Choroid plexus epithelial cell (primary cell): ENCODE measurements at places on chromosomes 1 and 21.

GRCh38 chr1:5686925-5687706 lies 305.1 kb downstream of the NPHP4 start:
- DNase-seq, result no peak

GRCh38 chr1:51518586-51519047 lies 449 bp downstream of the EPS15 start:
- peak; percentile 28 for DNase-seq

DNA sequence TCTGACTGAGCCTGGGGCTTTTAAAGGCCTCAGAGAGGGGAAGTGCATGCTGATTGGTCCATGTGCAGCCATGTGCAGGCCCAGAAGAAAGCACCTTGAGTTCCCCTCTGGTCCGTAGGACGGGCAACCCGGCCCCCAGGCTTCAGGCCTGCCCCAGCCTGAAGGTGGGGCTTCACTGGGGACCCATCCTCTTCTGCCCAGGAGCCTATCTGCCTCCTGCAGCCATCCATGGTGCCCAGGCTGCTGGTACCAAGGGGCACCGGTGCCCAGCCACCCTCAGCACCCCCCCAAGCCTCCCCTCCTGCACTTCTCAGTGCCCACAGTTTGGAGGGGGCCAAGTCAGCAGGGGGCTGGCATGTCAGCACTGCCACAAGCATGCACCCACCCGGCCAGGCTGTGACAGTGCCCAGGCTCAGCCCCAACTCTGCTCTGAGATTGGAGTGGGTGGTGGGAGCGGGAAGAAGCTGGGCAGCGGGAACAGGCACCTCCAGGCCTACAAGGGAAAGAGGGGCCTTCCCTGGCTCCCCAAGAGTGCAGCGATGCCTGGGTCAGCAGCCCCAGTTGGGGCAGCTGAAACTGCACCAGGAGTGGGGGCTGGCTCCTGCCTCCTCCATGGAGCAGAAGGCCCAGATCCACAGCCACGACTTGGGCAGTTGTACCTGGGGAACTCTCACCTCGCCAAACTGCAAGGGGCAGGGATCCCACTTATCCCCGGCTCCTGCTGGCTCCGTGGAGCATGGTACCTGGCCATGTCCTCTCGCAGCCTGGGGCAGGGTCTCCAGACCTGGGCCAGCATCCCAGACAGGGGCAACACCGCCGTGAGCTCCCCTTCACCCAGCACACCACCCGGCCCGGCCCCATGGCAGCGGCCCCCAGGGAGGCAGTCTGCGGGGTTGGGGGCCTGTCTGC lies 11.7 kb downstream of the COL6A2 start:
- no peak for DNase-seq

GRCh38 chr1:2494323-2494693 lies 18.2 kb downstream of the PLCH2 start:
- DNase-seq, result peak; percentile 36

GRCh38 chr1:231241750-231242149 lies 738 bp downstream of the GNPAT start:
- DNase-seq, result no peak

DNA sequence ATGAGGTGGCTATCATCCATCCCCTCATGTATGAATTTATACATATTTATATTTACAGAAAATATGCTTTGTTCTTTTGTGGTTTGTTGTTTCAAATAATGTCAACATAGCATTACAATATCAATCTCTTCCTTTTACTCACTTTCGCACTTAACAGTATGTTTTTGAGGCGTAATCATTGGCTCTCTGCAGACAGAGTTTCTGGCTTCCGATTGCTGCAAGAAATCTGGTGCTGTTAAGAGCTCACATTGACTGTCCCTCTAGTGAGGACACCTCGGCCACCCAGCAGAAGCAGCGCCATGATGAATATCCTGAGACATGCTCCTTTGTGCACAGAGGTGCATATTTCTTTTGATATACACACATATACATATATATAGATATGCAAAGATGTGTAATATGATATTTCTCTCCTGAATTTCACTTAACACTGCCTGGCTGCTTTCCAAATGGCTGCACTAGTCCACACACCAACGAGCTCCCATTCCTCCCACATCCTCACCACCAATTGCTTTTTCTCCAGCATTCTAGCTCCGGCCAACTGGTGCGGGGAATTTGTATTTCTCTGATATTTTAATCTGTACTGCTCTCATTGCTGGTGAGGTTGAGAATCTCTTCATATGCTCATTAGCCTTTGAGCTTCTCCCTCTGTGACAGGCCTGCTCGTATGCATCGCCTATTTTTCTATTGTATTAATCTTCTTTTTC lies 248.4 kb downstream of the SIPA1L2 start:
- peak; percentile 38 for DNase-seq

DNA sequence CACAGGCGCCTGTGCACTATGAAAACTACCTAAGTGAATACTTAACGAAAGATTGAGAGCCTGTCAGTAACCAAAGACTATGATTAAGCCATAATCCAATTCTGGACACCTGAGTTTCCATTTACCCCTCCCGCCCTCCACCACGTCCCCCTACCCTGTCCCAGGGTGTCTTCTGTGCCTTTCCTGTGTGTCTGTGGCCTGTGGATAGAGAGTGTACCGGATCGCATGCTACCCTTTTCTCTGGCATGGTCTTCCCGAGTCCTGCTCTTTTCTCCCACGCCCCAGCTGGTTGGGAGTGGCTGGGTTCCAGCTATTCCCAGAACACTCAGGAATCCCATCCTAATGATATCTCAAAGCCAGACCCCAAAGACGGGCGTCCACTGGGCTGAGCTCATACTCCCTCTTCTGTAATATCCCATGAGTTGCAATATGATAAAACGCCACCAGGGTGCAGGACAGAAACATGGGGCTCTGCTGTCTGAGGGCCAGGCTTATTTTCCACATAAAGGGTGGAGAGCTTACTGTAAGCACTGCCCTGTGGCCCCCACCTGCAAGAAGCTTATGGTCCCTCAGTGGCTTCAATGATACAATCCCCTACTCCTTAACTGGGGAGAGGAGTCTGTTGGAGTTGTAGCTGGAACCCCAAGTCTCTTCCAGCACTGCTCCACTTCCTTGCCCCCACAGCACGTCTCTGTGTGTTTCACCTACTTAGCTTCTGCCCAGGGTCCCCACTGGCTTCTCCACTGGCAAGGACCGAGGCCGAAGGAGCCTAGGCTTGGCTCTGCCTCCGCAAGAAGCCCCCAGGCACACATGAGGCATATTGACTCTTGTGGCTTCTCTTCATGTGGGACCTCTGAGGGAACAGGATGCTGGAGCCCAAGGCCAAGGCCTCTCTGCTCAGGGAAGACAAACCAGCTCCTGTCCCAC lies 17.6 kb upstream of the ALX3 start:
- DNase-seq, result peak; percentile 79

DNA sequence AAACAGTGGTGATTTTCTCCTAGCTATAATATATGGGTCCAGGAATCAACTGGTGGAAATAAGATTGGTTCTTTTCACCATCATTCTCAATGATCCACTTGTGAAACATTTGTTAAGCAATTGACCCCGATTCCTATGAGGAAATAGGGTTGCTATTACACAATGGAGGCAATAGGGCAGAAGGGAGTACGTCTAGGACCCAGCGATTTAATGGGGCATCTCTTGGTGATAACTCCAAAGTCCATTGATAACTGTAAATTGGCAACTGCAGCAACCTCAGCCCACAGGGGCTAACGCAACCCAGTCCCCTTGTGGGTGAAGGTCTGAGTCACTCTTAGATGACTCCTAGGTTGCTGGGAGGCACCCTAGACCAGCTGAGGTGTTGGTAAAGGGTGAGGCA lies 62.5 kb upstream of the BARHL2 start:
- no peak for DNase-seq

DNA sequence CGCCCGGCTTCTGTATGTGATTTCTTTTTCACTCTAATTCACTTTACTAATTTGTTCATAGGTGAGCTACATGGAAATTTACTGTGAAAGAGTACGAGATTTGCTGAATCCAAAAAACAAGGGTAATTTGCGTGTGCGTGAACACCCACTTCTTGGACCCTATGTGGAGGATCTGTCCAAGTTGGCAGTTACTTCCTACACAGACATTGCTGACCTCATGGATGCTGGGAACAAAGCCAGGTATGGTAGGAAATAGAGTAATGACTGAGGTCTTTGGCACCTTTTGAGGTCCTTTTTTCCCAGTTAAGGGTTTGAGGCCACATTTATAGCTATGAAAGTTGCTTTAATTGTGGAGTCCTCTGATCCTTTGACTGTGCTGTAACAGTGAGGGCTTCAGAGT lies 56.9 kb downstream of the KIF1B start:
- DNase-seq, result no peak

GRCh38 chr1:147852706-147853225 lies 49.8 kb upstream of the GJA8 start:
- no peak for DNase-seq

- peak; percentile 78 for DNase-seq
Observed at GRCh38 chr1:41416552-41417334, 55.5 kb downstream of the FOXO6 start.

GRCh38 chr1:228144993-228145343 lies 4.8 kb upstream of the GJC2 start:
- no peak for DNase-seq

DNA sequence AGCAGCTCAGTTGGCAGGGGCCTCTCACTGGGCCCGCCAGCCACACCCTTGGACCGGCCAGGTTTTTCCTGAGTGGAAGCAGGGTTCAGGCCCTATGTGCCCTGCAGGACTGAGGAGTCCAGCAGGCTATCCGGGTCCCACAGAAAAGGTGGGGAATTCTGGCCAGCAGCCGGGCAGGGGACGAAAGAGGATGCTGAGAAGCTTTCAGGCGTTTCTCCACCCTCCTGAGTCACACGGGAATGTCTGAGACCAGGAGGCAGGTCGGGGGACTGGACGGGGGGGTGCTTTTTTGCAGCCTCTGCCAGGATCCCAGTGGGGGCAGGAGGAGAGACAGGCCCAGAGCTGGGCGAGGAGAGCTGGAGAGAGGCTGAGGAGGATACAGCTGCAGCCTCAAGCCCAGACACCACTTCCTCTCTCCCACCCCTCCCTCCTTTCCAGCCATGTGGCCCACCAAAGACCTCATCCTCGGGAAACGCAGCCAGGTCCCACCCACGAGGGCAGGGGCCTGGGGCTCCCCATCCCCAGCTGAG lies 105.4 kb downstream of the SPSB1 start:
- DNase-seq, result peak; percentile 52

- DNase-seq, result no peak
Observed at GRCh38 chr1:229411434-229412055, 22.3 kb downstream of the ACTA1 start.

- DNase-seq, result no peak
Observed at GRCh38 chr1:18530587-18531502, 50.1 kb downstream of the KLHDC7A start.

DNA sequence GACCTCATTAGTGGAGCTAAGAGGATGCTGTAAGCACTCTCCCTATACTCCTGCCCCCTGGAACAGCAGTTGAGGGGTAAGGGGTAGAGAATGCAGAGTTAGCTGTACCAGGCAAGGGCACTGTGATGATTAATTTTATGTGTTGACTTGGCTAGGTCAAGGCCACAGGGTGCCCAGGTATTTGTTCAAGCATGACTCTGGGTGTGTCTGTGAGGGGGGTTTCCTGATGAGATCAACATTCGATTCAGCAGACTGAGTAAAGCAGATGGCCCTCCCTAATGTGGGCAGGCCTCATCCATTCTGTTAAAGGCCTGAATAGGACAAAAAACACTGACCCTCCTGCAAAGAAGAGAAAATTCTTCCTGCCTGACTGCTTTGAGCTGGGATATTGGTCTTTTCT lies 110.8 kb downstream of the KCND3 start:
- DNase-seq, result no peak

DNA sequence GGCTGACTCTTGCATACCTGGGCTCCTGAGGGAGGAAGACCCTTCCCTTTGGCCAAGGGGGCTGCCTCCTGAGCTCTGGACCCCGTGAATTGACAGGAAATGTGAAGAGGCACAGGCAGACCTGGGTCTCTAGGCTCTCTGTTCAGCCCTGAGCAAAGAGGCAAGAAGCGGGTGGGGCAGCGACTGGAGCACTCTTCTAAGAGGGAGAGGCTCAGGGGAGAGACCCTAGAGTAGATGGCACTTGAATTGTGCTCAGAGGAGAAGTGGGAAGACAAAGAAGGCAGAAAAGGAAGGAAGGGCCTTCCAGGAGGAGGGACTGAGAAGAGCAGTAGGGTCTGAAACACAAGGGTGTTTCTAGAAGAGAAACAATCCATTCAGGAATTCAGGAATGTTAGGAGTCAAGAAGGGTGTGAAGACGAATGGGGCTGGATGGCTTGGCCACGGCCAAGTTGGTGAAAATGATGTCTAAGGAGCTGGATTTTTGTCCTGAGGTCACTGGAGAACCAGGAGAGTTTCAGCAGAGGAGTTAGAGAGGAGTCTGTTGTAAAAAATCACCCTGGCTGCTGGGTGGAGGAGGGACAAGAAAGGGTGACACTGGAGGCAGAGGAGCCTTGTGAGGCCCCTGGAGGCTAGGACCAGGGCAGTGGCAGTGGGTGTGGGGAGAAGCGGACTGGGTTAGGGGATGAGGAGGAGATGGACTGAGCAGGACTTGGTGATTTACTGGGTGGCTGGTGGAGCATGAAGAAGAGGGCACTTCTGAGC lies 5.3 kb downstream of the TIE1 start:
- no peak for DNase-seq
